H7 (cell line): ENCODE measurements at places on chromosomes 12 and 14.
A peak's percentile ranks its signal among the peaks of the same experiment; 100 is the strongest.

DNA sequence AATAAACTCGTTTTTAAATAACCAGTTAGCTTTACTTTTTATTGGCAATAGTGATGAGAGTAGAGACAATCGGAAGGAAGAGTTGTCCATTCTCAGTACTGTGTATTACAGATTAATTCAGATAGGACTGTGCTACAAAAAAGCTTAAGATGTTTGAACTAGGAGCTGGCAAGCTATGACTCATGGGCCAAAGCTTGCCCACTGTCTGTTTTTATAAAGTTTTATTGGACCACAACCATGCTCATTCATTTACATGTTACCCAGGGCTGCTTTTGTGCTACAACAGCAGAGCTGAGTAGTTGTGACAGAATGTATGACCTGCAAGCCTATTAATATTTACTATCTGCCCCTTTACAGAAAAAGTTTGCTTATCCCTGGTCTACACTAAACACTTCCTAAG lies 19.4 kb downstream of the GNS start:
- no peak for DNase-seq

DNA sequence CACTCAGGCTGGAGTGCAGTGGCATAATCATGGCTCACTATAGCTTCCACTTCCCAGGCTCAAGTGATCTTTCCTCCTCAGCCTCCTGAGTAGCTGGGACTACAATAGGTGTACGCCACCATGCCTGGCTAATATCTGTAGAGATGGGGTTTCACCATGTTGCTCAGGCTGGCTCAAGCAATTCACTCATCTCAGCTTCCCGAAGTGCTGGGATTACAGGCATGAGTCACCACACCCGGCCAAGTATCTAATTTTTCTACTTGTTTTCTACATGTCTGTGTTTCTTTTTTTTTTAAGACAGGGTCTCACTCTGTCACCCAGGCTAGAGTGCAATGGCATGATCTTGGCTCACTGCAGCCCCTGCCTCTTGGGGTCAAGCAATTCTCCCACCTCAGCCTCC lies 119.7 kb upstream of the MED13L start:
- no peak for DNase-seq

GRCh38 chr14:100282766-100283419 lies 23.4 kb downstream of the SLC25A29 start:
- DNase-seq = no peak

- no peak for DNase-seq
Measured at GRCh38 chr14:64550621-64551333, 1.0 kb downstream of the PPP1R36 start.

- DNase-seq = no peak
Measured at GRCh38 chr12:56042843-56043242, 1.1 kb downstream of the RPS26 start.

GRCh38 chr14:49418789-49419188 lies 167.4 kb downstream of the RPS29 start:
- DNase-seq = no peak

- DNase-seq = no peak
Measured at GRCh38 chr14:61368781-61369453, 47.5 kb downstream of the PRKCH start.

DNA sequence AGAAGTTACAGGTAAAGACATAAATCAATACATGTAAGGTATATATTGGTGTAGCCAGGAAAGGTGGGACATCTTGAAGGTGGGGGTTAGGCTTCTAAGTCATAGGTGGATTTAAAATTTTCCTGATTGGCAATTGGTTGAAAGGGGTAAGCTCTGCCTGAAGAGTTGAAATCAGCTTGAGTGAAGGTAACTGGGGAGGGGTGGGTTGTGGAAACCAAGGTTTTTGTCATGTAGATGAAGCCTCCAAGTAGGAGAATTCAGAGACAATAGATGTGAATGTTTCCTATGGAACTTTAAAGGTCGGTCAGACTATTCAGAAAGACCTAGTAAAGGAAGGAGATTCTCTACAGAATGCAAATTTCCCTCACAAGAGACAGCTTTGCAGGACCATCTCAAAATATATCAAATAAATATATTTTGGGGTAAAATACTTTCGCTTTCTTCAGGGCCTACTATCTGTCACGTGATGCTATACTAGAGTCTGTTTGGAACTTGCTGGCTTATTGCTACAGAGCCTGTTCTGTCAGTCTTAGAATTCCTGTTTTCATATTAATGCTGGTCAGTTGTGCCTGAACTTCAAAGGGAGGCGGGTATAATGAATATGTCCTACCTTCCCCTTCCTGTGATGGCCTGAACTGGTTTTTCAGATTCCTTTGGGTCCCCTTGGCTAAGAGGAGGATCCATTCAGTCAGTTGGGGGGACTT lies 20.6 kb upstream of the SPATA7 start:
- DNase-seq = peak; percentile 37

- DNase-seq = peak; percentile 92
Measured at GRCh38 chr14:64879635-64880220, at the start of gene SPTB. SPTB (minus strand) TSS chr14:64879907; CDS start chr14:64823094, 56,813 bp downstream.

- no peak for DNase-seq
Measured at GRCh38 chr14:71600309-71600708, 331.9 kb upstream of the RGS6 start.

GRCh38 chr14:80208461-80208860 lies 2.8 kb downstream of the DIO2 start:
- no peak for DNase-seq

GRCh38 chr12:120620624-120621023 lies 19.8 kb upstream of the CABP1 start:
- DNase-seq = no peak

DNA sequence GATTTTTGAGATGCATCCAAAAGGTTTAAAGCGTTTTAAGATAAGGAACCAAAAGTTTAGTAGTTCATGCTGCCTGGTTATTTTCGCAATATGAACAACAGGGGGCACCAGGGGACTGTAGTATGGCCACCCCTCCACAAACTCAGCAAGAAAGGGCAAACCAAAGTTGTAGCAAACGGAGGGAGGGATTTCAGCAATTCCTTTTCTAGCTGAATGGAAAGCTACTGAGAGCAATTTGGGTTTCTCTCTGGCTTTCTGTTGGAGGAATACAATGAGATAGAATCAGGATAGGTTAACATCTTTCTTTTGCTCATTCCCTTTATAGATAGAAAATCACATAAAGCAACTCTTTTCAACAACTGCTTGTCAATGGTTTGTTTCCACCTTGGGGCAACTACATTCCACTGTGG lies 62.5 kb downstream of the DRAM1 start:
- peak; percentile 52 for DNase-seq

DNA sequence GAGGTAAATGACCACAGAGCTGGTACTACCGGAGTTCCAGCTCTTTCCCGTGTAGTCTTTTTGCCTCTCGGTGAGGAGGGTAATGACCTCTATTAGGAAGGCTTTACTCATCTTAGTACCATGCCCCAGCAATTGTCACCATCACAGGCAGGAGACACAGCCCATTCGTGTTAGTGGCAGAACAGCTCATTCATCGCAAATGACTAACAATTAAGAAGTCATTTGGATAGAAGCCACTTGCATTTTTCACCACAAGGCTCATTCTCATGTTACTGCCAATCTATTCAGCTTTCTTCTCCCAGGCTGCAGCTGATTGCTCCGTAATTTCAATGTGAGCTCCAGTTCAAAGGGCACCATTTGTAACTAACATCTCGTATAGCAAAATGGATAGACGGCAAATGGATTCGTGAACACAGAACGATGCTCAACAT lies 718.8 kb upstream of the TMEM132C start:
- no peak for DNase-seq

GRCh38 chr12:29039013-29039412 lies 110.1 kb upstream of the FAR2 start:
- DNase-seq = no peak

GRCh38 chr12:68327896-68328295 lies 4.3 kb downstream of the MDM1 start:
- DNase-seq = no peak

DNA sequence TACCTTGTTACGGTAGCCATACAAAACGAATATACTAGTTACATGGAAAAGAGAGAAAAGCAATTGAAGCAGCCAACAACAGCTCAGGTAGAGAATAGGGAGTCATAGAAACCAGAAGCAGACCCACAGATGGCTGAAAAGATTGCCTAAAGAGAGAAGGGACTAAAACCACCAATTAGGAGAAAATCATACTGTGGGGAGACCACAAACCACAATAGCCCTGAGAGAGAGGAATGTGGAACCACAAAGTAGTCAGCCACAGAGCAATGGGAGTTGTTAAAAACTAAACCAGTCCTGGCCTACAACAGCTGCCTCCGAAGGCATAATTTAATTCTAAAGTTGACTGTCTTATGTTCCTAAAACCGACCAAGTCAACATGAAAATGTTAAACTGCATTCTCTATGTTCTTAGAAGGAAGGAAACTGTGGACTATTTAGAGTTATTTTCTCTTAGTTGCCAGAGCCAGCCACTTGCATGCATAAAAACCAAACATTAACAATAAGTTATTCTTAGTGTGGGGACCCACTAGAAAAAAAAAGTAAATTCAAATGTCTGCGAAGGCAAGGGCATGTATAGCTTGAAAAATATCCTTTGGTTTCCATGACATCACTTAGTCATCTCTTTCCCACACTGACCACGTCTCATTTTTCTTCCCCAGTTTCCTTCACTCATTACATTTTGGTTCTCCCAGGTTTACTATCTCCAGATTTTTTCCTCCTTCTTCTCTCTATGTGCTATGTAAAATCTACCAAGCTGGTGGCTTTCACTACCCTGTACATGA lies 398.1 kb downstream of the NOVA1 start:
- DNase-seq = no peak

GRCh38 chr14:91317381-91318308 lies 73.1 kb upstream of the GPR68 start:
- no peak for DNase-seq

GRCh38 chr12:120984351-120984898 lies 6.1 kb downstream of the HNF1A start:
- no peak for DNase-seq

DNA sequence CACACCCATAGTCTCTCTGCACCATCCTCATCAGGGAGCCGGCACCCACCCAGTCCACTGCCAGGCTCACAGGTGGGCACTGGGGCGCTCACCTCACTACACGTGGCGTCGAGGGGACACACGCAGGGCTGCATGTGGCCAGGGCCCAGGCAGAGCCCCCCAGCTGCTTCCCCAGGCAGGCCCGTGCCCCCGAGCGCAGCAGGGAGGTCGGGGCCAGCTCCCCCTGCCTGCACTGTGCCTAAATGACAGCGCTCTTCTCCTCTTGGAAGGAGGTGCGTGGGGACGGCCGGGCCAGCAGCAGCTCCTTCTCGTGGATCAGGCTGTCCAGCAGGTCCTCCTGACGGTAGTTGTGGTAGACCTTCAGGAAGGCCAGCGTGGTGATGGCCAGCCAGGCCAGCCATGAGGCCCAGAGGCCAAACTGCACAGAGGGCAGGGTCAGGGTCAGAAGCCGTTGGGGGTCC lies 11.3 kb downstream of the TMEM179 start:
- peak; percentile 90 for DNase-seq

DNA sequence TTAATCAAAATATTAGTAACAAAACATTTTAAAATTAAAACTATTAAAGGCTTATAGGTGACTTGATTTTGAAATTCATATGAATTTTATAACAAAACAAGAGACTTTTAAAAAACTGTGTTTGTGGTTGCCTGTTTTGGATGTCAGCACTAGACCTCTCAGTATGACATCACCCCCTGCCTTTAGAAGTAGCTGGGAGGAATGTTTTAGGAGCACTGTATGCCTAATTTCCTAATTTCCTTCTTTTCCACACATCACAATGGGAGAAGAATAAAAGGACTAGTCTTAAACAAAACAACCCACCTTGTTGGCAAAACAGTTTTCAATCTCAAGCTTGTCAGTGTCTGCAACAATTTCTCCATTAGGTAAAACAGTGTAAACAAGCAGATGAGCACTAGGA lies 48.1 kb upstream of the PZP start:
- peak; percentile 54 for DNase-seq

- peak; percentile 26 for DNase-seq
Measured at GRCh38 chr12:123954647-123955350, 17.8 kb downstream of the CCDC92 start.

DNA sequence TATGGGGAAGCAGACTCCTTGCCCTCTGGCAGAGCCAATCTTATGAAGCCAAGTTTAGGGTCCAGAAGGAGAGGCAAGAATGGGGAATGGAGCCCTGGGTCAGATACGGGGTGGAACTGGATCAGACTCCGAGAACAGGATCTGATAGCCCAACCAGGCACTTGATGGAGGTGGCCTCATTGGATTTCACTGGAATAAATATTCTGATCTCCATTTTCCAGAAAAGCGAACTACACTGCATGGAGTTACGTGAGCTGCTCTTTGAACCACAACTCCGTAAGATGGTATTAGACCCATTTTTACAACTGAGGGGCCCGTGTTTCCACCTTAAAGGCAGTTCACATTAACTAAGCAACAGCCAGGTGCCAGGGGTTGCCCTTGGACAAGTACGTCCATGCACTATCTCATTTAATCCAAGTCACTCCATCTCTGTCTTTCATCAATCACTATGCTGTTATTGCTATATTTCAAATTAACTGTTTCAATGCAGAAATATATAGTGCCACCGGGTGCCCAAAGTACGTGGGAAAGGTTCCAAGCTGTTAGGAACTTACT lies 155.2 kb downstream of the BCL11B start:
- DNase-seq = no peak

- DNase-seq = no peak
Measured at GRCh38 chr12:12774791-12775190, 10.7 kb upstream of the APOLD1 start.

DNA sequence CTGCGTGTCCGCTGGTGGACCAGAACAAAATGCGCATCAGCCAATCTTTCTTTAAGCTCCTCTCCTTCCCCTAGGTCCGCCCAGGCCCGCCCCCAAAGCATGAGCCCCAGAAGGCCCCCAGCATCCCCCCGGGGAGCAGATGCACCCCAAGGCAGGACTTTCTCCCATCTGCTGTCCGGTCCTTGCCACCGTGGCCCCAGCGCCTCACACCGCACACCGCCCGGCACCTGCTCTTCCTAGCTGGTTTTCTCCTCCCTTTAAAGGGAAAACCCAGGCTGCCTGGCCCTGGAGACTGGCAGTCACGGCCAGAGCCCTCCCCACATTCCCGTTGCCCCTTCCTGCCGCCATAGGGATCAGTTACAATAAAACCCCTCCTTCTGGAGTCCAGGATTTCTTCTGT lies 30.2 kb downstream of the RIMBP2 start:
- DNase-seq = no peak

DNA sequence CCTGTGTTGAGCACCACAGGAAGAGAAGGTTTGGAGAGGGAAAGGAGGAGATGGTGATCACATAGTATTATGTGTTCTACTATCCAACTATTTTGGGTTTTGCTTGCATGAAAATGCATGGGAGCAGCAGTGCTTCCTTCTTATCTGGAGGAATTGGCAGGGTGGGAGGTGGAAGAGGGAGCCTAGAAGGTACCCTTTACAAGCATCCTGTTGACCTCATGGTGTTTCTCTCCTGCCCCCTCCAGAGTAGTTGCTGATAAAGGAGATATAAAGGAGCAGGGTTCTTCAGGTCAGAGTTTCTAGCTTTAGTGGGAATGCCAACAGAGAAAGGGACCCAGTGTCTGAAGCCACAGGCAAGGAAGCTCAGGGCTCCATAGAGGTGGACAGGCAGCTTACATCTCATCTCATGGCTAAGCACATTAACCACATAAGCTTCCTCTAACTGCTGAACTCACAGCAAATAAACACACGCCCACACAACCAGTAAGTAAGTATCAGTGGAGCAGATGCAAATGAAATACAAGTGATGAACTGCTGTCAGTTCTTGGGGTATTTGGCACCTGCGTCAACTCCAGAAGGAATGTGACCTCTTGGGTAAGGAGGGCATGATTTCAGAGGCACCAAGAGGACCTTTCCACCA lies 174.2 kb upstream of the SLC38A2 start:
- DNase-seq = no peak

- no peak for DNase-seq
Measured at GRCh38 chr12:13744561-13744960, 236.8 kb downstream of the GRIN2B start.

- DNase-seq = no peak
Measured at GRCh38 chr14:65208548-65208947, 106.2 kb upstream of the MAX start.
